Endothelial cell of umbilical vein (primary cell): ENCODE measurements at places on chromosomes 6 and 20. TPM values are rescaled to one million over a fixed set of nuclear protein-coding genes. Genes with fewer than 3 reads are reported as not detected.

DNA sequence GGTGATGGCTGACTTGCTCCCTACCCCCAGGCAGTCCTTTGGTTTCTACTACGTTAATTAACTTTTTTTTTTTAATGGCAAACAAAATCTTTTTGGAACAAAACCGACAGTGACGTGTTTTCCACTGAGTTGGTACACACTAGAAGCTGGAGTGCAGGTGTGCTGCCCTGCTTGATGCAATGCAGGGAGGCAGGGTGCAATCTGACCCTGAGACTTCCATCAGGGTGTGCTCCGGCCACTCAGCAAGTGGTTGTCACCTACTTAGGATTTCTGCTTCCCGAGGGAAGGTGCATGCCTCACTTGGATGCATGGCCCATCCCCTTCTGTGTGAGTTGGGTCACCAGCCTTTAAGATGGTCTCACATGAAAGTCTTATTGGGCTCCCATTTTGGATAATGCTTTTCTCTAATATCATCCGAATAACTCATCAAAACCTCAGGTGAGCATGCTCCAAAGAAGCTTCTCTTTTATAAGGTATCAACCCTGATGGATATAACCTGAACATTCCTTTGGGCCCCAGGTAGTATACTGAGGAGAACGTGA, 14.0 kb downstream of the RREB1 start:
- DNase-seq: no peak

- DNase-seq: no peak
Observed at GRCh38 chr6:73728548-73729205, 32.7 kb downstream of the CD109 start.

Gene UBD
- 0.31 TPM in 1 of 2 replicates, not detected in the other for total RNA-seq

Gene PRND
- total RNA-seq: 0.18 and 0.28 TPM in 2 replicates

DNA sequence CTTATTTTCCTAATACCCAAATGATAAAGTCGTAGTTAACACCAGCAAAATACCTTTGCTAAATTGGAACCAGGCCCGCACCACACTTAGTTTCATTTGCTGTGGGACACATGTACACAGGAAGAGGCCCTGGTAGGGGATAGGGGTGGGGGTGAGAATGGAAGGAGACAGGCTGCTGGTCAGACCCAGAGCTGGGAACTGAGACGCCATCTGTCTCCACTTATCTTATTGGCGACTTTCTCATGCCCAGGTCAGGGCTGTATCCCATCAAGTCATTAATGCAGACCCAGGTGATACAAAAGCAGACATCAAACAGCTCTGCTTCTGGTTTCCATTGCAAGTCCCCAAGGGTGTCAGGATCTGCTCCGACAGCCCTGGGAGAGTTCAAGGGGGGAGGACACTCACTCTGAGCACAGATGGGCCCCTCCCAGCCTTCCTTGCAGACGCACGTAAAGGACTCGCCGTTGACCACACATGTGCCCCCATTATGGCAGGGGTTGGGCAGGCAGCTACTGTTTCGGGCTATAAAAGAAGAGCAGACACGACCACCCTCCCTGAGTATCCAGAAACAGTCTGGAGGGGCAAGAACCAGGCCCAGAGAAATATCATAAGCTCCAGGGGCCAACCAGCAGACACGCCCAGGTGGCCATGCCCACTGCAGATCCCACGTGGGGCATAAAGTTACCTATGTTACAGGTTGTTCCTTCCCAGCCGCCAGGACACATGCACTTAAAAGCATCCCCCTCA, 29.2 kb downstream of the JAG1 start:
- DNase-seq: no peak

DNA sequence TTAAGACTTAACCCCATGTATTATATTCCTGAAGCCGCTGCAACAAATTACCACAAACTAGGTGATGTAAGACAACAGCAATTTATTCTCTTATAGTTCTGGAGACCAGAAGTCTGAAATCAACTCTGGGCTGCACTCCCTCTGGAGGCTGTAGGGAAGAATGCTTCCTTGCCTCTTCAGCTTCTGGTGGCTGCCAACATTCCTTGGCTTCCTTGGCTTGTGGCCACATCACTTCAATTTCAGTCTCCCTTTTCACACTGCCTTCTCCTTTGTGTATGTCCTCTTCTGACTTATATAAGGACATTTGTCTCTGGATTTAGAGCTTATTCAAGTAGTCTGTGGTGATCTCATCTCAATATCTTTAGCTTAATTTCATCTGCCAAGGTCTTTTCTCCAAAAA, 141.6 kb downstream of the DHX35 start:
- no peak for DNase-seq

DNA sequence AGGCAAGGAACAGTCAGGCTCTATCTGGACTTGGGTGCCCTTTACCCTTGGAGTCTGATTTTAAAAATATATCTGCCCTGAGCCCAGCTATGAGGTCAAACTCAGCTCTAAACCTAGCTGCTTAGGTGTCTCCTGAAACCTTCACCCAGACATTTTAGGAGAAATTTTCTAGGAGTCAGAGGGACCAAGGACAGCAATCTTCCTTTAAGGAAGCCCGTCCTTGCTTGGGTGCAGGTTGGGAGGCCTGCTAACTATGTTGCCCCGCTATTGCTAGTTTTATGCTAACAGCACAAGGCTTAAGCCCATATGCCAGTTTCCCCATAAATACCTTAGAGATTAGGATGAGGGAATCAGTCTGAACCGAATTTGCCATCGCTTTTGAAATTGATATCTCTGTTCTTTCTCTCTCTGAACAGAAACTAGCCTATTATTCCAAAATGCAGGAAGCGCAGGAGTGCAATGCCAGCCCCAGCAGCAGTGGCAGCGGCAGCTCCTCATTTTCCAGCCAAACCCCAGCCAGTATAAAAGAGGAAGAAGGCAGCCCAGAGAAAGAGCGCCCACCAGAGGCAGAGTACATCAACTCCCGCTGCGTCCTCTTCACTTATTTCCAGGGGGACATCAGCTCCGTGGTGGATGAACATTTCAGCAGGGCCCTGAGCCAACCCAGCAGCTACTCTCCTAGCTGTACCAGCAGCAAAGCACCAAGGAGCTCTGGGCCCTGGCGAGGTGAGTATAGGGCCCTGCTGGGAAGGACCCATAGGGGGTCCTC, 2.6 kb downstream of the VGLL2 start:
- DNase-seq: no peak

GRCh38 chr6:130968476-130968875, 94.6 kb downstream of the EPB41L2 start:
- DNase-seq: no peak

DNA sequence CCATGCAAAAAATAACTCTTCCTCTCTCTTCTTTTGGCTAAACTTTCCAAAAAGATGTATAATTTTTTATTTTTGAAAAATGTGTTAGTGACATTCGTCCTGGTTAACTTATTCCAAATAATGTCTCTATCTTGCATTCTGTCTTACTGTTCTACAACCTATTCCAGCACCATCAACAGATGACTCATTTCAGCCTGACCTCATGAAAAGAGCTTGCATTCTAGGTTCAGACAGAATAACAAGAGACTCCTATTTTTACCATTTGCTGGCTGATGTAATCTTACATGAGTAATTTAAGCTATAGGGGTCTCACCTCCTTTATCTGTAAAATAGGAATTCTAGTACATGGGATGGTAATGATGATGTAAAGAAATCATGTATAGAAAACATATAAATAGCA, 109.0 kb downstream of the FUT9 start:
- DNase-seq: no peak

DNA sequence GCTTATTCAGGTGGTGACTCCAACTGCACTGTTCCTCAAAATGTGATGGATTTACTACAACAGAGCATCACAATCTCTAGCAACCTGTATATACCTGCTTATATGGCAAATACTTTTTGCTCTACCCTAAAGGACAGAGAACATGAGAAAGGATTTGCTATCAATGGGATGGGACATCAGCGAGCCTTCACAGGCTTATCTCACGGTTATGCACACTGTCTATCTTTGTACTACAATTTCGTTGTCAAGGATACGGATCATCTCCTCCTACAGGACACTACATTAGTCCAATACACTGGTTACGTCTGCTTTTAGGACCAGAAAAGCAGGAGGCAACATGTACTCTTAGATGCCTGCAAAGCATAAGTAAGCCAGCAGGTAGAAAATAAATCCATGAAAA, 34.2 kb downstream of the STX7 start:
- no peak for DNase-seq

DNA sequence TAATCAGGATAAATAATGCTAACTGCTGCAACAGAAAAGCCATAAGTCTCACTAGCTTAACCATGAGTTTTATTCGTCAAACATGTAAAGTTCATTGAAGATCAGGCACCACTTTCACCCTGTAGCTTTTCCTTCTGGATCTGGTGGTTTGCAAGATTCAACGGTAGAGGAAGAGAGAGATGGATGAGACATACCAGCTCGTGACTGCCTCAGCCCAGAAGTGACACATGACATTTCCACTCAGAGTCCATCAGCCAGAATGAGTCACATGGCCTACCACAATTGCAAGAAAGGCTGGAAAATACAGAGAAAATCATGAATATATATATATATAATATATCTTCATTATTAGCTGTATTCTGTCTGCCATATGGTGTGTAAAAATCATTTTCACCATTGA, 29.0 kb downstream of the SPTLC3 start:
- DNase-seq: no peak

Gene PTGIS
- 4.4 and 6.2 TPM in 2 replicates for total RNA-seq

DNA sequence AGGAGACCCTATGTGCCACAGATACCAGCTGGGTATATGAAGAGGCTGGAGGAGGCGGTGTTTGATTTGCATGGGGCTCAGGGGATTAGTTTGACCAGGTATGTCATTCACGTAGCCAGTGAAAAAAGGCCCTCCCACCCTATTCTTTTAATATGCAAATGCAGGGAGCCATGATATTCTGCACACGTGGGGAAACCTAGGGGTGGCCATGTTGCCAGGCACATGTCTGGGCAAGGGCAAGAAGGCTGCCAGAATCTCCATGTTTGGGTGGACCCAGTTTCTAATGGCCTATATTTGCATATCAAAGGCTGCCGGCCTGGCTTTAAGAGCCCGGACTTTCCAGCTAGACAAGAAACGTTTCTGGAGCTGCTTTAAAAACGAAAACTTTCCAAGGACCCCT, 60.4 kb downstream of the SOX4 start:
- no peak for DNase-seq

DNA sequence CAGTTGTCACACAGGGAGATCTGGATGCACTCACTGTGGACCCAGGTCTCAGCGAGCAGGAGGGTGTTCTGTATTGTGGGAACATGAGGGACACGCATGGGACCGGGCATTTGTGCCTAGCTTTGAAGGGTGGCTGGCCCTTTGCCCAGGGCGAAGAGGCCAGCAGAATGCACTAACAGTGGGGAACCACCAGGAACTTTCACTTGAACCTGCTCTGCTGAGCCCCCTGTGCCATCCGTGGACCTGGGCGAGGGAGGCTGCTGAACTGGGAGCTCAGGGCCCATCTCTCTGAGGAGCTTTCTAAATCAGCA, 1.2 kb upstream of the ULBP2 start:
- DNase-seq: no peak

Gene PHACTR3
- not detected in 2 replicates for total RNA-seq

- peak; percentile 41 for DNase-seq
Observed at GRCh38 chr20:10536531-10536930, 101.4 kb downstream of the SLX4IP start.

Gene VSX1
- not detected in 2 replicates for total RNA-seq

- no peak for DNase-seq
Observed at GRCh38 chr6:134634466-134634865, 315.4 kb downstream of the ALDH8A1 start.

DNA sequence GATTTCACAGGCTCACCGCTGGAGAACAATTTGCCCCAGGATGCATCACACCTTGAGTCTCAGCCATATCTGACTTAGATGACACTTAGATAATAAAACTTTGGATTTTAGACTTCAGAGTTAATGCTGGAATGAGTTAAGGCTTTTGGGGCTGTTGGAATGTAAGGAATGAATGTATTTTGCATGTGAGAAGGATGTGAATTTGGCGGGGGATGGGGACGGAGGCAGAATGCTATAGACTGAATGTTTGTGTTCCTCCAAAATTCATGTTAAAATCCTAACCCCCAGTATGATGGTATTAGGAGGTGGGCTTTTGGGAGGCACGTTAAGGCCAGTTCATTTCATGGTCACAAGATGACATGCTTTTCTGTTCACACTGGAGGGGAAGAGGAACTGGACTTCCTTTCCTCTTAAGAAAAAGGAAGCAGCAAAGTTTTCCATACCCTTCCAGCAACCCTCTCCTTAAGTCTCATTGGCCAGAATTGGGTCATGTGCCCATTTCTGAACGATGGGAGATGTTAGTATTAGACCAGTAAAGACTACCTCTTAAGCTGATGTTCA, 5.8 kb upstream of the SRXN1 start:
- DNase-seq: no peak

DNA sequence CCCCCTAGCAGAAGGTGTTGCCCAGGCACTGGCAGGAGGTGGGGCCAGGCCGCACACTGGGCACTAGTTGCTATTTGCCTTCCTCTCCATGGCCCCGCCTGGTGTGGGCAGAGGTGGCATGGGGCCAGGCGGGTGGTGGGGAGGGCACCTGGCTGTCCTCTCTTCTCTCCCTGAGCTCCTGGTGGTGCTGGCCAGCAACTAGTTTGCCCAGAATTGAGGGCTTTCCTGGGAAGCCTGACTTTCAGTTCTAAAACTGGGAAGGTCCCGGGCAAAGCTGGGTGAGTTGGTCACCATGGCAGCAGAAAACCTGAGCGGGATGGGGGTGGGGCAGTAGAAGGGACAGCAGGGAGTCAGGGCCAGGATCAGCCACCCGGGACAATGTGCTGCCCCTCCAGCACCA, 48.2 kb downstream of the RBM38 start:
- DNase-seq: no peak

Gene BPIFB4
- not detected in 2 replicates for total RNA-seq

GRCh38 chr6:32685603-32686002, 19.1 kb upstream of the HLA-DQB1 start:
- DNase-seq: no peak

DNA sequence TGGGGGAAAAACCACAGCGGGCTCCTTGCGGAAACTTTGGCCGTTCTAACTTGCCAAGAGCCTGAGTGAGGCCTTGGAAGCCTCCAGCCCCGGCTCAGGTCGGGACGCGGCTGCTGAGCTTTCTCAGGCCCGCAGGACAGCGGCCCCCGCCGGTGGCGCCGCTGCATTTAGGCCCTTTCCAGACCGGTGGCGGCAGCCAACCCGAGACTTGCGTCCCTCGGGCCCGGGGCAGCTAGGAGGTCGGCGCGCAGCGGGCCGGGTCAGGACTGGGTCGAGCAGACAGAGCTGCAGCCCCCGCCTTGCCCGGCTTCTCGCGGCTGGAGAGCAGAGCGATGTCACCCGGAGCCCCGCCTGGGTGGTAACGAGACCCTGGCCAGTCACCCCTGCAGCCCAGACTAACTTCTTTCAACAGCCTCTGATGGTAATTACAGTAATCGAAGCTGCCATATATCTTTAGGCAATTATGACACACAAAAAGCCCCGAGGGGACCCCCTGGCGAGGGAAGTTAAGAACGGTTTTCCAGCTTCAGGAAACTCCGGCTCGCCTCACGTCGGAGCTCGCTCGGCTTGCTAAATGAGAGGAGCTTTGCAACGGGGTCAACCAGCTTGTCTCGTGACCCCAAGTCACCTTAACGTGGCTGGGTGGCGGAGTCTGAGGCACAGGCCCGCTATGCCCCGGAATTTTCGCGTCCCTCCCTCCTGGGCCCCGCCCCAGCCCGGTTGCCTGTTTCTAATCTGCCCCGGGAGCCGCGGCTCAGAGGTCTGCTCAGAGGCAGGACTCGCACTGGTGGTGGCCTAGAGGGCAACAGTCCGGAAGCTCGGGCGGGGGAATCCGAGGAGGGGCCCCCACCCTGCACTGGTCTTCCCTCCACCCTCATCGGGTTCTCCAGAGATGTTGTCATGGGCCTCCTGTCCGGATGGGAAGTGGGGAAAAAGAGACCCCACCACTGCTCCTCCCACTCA, 3.0 kb downstream of the NR2E1 start:
- DNase-seq: no peak

- no peak for DNase-seq
Observed at GRCh38 chr6:42355416-42355815, 96.3 kb downstream of the TRERF1 start.
